KG1 (cell line): ENCODE measurements at places on chromosomes 11 and 22.

GRCh38 chr22:49992921-49993648 lies 19.5 kb downstream of the IL17REL start:
- no peak for DNase-seq

GRCh38 chr22:23179381-23180299 lies 669 bp upstream of the BCR start:
- DNase-seq, result no peak

DNA sequence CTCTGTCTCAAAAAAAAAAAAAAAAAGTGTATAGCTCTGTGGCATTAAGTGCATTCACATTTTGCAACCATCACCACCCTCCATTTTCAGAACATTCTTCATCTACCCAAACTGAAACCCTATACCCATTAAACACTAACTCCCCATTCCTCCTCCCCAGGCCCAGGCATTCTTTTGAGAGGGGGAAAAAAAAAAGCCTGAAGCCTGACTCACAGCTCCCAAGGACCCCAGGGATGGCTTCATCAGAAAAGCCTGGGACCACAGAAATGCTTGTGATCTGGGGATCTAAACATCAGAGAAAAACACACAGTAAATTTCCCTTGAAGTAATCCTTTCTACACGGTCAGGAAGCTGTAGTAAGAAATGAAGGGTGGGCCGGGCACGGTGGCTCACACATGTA lies 10.7 kb upstream of the GTSE1 start:
- no peak for DNase-seq

- no peak for DNase-seq
These were observed 127.3 kb downstream of the FEZ1 start for GRCh38 chr11:125368757-125369156.

GRCh38 chr22:22698263-22698750 lies 53.9 kb downstream of the GGTLC2 start:
- DNase-seq, result no peak

GRCh38 chr11:109019342-109019936 lies 354.6 kb downstream of the DDX10 start:
- no peak for DNase-seq

DNA sequence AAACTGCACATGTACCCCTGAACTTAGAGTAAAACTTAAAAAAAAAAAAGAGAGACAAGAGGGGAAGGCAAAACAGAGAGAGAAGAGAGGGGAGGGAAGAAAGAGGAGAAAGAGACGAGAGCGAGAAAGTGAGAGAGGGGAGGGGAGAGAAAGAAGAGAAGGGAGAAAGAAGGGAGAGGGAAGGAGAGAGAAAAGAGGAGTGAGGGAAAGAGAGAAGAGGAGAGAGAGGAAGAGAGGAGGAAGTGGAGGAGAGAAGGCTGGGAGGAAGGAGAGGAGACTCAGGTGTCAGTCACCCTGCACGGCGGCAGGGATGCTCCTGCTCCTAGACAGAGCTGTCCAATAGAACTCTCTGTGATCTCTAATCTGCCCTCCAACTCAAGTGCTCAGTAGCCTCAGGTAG lies 248.3 kb downstream of the MIAT start:
- DNase-seq, result no peak

DNA sequence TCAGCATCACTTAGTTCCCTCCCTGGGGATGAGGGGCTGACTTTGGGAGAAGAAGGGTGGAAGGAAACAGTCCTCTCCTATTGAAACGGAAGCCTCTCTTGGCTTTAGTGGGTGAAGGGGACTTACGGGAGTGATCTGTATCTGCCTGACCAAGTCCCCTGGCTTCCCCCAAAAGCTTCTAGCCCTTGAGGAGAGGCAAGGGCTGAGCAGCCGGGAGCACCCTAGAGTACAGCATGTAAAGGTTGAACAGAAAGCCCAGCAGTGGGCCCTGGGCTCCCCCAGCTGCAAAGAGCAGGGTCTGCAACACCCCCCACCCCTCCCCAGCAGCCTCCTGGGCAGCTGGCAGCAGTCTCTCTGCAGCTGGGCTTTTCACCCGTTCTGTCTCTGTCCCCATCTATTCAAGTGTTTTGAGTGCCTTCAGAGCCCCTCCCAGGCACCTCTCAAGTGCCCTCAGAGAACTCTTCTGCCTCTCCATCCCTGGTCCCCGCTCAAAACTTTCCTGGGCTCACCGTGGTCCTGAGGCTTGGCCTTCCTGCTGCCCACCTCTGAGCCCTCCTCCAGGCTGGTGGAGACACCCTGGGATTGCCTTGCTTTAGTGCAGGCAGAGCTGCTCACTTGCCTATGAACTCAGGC lies 2.7 kb downstream of the CAPN5 start:
- DNase-seq, result no peak

DNA sequence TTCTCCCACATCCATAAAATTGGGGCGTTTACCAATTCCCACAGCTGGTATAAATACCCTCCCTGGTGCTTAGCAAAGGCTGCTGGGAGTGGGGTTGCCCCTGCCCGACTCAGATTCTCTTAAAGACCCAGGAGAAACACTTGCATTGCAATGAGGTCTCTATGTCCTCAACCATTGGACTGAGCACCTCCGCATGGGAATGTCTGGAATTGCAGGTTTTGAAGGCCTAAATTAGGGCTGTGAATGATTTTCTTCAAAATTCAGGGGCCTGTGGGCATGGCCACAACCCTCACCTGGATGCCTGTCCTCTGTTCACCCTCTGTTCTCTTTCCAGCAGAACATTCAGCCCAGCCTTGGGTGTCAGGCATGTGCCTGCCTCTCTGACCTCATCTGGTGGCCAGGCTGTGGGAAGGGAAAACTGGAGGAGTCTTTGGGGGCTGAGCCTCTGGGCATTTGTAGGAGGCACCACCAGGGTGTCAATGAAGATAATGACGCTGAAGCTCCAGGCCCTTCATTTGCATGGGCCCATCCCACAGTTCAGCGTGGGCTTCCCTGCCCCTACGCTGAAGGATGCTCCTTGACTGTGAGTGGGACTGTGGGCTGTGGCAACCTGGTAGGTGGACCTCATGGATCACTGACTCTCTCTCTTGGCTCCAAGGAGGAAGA lies 52.7 kb upstream of the MYEOV start:
- no peak for DNase-seq

DNA sequence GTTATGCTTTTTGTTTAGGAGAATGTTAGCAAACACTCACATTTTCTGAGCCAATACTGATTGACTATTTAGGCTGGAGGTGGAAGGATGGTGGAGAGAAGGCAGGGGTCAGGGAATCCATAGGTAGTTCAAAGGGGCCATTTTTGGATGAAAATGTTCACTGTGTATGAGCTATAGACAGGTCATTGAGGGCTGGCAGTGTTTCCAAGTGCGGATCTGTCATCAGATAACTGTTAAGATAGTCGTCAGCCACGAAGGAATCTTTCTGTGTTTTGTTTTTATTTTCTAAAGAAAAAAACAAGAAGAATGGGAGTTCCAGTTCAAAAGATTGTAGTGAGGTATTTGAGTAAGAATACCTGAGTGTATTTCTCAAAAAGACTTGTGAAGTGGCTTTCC lies 3.1 kb downstream of the KCNJ5 start:
- no peak for DNase-seq

GRCh38 chr22:37804881-37805809 lies 2.6 kb upstream of the GCAT start:
- DNase-seq, result no peak
